Cardiac septum (tissue), 1 donor: ENCODE measurements at places on chromosomes 4 and X. TPM values are rescaled to one million over a fixed set of nuclear protein-coding genes. Genes with fewer than 3 reads are reported as not detected.

CDKL2 gene
- 0.70 TPM for total RNA-seq

GRCh38 chr4:140996766-140997165 lies 136.5 kb downstream of the RNF150 start:
- DNase-seq: no peak

NAA11 gene
- total RNA-seq: not detected

- DNase-seq: no peak
Measured at GRCh38 chr4:88999392-88999930, 57.5 kb downstream of the FAM13A start.

GRCh38 chr4:111813555-111814140 lies 331.6 kb upstream of the FAM241A start:
- DNase-seq: no peak

DNA sequence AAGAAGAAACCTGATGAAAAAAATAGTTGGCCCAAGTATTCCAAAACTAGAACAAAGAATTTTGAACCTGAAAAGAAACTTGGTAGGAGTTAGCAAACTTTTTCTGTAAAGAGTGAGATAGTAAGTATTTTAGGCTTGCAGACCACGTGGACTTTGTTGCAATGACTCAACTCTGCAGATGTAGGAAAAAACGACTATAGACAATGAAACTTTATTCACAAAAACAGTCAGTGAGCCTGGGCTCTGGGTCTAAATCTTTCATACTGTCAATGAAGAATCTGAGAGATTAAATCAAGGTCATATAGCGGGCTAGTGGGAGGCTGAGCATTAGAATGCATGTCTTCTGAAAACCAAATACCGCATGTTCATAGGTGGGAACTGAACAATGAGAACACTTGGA lies 23.0 kb downstream of the SH3D19 start:
- DNase-seq: no peak

DNA sequence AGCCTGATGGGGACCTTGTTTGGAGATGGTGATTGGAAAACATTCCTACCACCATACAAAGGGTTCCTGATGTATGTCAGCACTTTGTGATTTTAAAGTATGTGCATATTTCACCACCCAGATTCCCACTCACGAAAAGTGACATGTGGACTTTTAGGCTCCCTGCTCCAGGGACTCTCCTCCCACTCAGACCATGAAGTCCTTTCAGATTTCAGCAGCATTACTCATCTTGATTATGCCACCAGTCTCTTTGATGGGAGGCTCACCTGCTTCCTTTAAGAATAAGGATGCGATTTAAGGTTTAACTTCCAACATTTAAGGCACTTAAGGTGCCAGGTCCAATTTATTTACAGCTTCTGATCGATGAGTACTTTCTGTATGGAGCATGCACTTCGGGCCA lies 204.4 kb downstream of the PPARGC1A start:
- DNase-seq: no peak

DNA sequence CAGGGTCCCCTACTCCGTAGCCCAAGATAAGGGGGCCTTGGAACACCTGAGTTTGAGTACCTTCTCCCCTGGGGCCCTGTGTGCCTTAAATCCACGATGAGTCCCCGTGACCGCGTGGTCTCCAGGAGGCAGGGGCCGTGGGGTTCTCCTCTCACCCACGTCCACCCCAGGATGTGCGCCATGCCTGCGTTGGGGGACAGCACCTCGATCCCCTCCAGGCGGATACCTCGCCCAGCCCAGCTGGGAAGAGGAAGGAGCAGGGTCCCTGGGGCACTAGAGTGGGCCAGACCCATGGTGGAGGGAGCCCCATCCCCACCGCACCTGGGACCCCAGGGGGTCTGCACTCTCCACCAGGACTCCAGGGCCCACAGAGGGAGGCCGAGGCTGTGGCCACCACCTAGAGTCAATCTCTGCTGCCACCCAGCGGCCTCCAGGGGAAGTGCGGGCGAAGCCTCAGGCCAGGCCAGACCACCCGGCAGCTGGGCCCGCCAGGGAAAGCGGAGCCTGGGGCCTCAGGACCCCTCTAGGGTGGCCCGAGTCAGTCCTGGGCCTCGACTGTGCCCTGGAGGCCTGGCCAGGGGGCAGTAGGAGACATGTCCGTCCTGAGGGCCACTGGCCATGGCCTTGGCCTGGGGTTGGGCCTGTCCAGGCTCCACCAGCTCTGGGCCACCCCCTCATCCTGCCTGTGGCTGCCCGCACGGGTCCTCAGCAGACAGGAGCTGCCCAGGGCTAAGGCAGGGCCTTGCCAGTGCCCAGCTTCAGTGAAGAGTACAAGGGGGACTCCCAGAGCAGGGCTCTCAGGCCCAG lies 55.0 kb downstream of the FAM53A start:
- DNase-seq: peak; percentile 87

- DNase-seq: no peak
Measured at GRCh38 chr4:112813790-112814189, 176.8 kb downstream of the LARP7 start.

DNA sequence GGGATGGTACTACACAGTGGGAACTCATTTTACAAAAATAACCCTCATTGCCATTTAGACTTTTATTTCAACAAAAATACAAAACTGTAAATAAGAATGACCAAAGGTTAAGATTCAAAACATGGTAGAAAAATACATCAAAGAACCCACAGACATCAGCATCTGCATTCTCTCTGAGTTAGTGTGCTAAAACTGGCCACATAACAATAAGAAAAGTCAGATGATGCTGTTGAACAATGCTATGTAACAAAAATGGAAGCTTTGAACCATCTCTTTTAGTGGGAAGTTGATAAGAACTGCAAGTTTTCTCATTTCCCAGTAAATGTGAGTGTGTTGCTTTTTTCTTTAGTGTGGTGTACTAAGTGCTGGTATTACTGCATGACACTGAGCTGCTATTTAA lies 888.4 kb upstream of the EPHA5 start:
- no peak for DNase-seq

RASSF6 gene
- not detected for total RNA-seq

DNA sequence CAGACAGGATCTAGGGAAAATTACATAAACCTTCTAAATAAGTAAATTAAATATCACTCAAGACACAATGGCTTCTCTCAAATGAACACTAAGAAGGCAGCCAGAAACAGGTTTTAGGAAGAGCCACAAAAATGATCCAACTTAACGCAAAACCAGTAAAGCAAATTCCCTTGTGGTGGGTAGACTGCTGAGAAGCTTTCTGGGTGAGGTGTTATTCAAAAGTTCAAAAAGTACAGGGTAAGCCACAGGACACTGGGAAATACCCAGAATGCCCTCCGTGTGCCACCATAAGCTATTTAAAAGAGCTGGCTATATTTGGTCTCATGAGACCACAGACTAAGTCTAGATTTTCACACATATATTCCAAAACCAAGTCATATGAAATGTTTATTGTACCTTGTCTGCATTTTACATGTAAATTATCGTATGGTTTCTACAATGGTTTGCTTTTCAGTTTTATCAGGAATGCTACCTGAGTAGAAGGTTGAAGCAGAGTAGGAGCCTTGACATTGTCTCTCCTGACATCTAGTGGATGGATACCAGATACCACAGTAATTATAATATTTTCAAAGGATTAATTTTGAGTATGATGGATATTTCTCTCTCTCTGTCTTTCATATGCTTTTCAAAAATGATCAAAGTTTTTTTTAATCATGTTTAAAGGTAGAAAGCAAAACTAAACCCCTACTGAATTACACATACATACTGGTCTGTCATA lies 109.3 kb upstream of the KLHL13 start:
- DNase-seq: no peak

- no peak for DNase-seq
Measured at GRCh38 chr4:128394778-128395177, 107.2 kb upstream of the PGRMC2 start.

DNA sequence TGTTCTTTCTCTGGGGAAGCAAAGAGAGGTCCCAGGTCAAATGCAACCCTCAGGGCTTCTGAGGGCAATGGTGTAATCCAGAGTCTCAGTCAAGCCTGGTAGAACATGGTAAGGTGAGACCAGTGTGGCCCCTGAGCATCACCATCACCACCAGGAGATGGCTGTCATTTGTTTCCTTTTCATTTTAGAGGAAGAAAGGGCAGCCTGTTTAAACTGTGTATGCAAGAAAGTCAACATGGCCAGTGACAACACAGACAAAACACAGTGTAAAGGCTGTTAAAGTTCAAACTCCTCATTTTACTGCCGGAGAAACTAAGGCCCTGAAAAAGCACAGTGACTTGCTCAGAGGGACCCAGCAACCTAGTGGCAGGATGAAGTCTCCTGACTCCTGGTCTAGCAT lies 2.0 kb upstream of the EDA start:
- DNase-seq: no peak

GRCh38 chr4:38600575-38600974 lies 63.4 kb upstream of the KLF3 start:
- no peak for DNase-seq

DNA sequence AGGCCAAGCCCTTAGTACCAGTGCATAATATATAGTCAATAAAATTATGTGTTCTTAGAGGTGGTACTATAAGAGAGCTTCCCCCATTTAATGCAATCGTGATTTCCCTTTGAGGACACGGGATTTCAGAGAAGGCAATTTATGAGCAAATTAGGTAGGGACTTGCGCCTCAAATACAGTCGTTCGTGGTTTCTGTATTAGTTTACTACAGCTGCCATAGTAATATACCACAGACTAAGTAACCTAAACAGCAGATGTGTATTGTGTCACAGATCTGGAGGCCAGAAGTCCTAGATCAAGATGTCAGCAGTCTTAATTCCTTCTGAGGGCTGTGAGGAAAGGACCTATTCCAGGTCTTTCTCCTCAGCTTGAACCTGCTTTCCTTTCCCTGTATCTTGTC lies 1.5 kb upstream of the PUDP start:
- no peak for DNase-seq

- no peak for DNase-seq
Measured at GRCh38 chr4:80422727-80423404, 87.3 kb downstream of the CFAP299 start.

GRCh38 chr4:14403132-14403531 lies 599.1 kb upstream of the CPEB2 start:
- no peak for DNase-seq

DNA sequence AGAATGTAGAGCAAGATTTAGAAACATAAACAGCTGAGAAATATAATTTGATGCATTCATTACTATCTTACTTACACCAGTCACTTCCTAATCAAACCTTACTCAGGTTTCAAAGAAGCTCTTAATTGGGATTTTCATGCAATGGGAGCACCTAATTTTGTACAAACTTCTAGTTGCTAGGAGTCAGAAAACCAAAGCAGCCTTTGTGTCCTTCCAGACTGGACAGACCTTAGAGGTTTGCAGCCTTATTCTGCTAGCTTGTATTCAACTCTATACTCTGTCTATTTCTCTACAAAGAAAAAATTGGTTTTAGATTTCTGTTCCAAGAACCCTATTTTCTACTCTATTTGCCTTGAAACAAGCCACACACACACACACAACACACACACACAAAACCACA lies 19.4 kb downstream of the GABRA2 start:
- no peak for DNase-seq

GRCh38 chrX:65668377-65669310 lies 1.2 kb downstream of the MSN start:
- DNase-seq: peak; percentile 93

DNA sequence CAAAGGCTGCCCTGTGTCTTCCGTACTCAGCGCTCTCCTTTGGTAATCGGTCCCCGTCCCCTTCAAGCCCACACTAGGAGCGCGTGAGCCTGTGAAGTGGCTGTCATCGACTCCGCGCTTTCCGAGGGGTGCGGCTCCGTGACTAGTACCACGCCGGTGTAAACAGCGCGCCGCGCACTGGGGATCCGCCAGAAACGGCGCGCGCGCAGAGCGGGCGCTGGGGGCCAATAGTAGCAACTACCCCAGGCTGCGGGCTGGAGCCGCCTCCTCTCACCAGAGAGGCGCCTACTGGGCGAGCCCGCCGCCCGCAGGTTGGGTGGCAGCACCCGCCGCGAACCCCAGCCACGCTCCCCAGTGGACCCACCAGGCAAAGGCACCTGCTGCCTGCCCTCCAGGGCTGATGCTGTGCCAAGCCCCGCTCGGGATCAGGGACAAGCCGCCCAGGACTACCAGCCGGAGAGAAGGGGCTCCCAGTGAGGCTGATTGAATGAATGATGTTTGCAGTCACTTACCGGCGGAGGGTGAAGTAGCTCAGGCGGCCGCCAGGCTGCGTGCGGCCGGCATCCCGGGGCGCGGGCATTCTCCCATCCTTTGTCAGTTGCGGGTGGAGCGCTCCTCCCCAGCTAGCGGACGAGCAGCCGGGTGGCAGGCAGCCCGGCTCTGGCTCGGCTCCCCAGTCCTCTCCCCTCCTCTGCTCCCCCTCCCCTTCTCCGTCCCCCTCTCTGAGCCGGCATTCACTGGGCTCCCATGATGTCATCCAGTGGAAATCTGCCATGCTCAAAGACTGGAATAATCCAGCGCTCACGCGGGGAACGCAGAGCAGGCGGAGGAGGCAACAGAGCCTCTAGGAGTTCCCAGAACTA lies 370.3 kb upstream of the SMIM31 start:
- DNase-seq: no peak

- no peak for DNase-seq
Measured at GRCh38 chr4:55169352-55169961, 44.1 kb upstream of the KDR start.

DNA sequence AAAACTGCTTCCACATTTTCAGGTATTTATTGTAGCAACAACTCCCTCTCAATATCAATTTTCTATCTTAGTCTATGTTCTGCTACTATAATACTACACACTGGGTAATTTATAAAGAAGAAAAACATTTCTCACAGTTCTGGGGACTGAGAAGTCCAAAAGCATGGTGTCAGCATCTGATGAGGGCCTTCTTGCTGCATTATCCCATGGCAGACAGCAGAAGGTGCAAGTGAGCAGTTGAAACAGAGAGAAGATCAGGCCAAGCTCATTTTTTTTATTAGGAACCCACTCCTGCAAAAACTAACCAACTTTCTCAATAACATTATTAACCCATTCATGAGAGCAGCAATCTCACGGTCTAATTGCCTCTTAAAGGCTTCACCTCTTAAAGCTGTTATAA lies 376.0 kb downstream of the RAB28 start:
- no peak for DNase-seq

DNA sequence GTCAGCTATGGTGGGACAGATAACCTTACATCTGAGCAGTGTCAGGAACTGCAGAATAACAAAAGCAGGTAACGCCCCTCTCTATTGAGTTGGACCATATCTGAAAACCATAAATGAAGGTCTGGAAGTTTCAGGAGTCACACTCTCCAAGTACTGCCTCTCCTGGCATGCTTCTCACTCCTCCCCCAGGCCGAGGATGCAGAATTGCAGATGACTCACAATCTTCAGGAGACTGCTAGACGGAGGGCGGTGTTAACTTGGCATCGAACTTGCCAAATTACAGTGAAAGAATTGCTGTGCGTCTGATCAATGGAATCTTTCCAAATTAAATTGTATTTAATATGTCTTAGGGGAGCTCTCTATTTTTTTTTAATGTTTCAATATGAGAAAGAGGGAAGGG lies 67.1 kb upstream of the TRIM2 start:
- DNase-seq: no peak
